ENCODE measurements at places on chromosomes 5 and 9.

- DNase-seq = no peak
These were observed 13.1 kb upstream of the CMBL start for GRCh38 chr5:10320793-10321192.

DNA sequence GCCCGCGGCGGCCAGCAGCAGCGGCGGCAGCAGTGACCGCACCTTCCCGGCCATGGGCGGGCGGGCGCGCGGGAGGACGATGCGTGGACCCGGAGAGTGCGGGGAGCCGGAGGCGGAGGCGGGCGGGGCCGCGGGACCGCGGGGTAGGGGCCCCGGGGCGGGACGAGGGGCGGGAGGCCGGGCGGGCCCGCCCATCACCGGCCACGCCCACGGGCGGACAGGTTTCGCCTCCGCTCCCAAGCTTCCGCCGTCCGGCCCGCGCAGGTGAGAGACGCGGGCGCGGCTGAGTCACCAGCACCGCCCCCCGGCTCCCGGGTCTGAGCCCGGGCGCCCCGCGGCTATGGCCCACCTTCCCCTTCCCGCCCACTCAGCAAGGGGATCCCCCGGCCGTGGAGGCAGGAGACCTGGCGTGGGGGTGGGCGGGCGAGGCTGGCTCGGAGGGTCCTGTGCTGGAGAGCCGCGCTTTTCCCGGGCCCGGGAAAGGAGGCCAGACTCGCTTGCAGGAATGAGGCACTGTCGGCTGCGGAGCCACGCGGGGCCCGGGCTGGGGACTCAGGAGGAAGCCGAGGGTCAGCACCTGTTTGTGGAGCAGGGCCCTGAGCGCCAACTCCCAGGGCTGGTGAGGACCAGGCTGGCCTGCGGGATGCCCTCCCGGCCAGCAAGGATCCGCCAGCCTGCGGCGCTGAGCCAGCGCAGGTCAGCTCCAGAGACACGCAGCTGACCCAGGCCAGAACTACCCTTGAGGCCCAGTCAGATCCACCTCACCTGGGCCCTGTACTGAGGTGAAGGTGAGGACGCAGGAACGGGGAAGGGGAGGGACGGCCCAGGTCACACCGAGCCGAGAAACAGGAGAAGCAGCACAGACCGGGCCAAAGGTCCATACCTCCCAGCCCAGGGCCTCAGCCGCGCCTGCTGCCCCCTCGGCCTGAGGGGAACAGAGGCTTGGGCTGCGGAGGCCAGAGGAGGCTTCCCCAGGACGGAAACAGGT is at the start of gene ENTPD2:
ENTPD2 (minus strand) TSS at position 118 of the 988 bp plus-strand sequence; CDS start at position 54, 64 bp downstream.
- DNase-seq = no peak

- no peak for DNase-seq
These were observed 305.3 kb downstream of the NTRK2 start for GRCh38 chr9:84974855-84975254.

- DNase-seq = no peak
These were observed 2.6 kb downstream of the SH3RF2 start for GRCh38 chr5:145938776-145939539.

DNA sequence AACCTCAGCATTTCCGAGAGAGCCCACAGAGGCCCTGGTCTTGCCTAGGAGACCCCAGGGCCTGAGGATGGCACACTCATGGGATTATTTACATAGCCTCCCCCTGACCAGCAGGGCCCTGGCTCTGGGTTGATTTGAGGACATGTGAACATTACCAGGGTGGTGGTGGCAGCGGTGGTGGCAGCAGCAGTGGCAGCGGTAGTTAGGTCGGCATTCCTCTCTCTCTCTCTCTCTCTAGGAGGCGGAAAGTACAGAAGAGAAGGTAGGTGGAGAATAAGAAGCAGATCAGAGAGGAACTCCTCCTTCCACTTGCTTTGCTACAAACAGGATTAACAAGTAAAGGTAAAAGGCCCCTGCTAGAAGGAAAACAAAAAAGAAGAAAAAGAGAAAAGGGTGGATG is 39.3 kb downstream of the B4GALT1 start:
- no peak for DNase-seq

- no peak for DNase-seq
These were observed 2.8 kb downstream of the SMIM33 start for GRCh38 chr5:139473565-139473964.

GRCh38 chr9:101572316-101572715 is 22.5 kb downstream of the PPP3R2 start:
- no peak for DNase-seq

DNA sequence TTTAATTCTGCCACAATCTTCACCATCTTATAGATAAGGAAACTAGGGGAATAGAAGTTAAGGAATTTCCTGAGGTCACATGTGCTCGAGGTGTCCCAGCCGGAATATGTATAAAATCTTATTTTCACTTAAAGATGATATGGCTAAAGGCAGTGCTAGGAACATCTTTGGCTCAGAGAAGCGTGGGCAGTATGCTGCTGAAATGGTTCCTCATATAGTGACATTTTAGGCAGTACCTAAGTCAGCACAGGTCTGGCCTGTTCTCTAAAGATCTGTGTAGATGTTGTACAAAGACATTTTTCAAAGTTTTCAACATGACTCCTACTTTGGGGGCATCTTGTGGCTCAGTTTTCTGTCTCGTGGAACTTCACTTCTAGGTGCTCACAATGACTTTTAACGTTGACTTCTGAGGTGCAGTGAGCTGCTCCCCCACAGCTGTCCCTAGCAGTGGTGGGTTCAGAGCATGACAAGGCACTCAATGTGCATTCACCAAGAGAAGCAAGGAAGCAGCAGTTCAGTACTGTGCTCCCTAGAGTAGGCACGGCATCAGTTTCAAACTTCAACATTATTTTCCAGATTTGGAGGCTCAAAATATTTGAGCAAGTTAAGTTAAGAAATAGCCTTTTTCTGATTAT is 40.3 kb downstream of the TNFAIP8 start:
- no peak for DNase-seq

DNA sequence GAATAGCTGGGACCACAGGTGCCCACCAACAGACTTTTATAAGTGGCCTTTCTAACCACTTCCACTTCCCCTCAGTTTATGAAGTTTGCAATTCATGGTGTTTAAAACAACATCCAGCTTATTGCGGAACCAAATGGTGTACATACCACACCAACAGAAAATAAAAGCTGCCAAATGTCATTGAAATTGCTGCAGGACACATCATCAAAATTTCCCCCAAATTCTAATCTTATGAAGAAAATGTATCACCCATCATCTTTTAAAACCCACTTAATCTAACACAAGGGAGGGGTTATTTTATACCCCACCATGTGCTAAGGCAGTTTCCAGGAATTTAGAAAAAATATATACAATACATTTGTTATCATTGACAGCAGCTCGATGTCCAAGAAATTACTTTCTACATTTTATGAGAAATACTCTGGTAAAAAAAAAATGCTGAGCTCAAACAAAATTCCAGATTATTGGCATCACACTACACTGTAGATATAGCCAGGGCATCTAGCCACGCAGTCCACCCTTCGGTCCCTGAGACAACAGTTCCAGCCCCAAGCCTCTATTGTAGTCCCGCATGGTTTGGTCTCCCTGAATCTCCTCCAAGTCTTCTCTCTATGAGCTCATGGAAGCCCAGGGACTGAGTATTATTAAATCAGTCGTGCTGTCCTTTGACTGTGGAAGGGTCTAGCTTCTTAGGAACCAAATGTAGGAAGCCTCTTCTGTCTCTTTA is 372.8 kb upstream of the SLC30A5 start:
- no peak for DNase-seq

- DNase-seq = no peak
These were observed 25.9 kb upstream of the SELENOP start for GRCh38 chr5:42837601-42838000.

DNA sequence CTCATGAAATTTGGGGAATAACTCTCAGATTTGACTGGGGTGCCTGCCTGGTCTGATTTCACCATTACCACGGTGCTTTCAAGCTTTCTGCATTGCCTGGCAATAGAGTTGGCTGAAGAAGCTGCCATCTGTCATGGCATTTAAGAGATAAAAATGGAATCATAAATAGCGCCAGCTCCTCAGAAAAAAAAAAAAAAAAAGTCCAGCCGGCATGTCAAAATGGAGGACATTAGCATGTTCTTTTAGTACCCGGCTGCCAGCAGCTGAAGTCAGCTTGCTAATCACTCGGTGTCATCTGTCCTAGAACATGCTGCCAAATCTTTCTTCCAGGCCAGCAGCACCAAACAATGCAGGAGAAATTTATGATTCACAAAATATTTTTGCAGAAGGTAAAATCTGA is 57.7 kb upstream of the CER1 start:
- no peak for DNase-seq

DNA sequence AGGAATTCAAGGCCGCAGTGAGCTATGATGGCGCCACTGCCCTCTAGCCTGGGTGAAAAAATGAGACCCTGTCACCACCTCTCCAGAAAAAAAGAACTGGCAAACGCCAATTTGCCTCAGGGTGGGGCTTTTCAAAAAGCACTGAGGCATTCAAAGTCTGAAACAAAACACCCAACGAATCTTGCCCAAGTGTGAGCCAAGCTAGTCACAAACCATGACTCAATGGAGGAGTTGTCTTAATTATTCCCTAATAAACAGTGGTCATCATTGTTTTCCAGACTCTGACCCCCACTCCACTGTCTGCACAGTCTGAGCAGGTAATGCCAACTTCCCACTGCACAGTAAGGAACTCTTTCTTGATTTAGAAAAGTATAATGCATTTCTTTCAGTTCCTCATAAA is 16.8 kb downstream of the FRMD3 start:
- no peak for DNase-seq

DNA sequence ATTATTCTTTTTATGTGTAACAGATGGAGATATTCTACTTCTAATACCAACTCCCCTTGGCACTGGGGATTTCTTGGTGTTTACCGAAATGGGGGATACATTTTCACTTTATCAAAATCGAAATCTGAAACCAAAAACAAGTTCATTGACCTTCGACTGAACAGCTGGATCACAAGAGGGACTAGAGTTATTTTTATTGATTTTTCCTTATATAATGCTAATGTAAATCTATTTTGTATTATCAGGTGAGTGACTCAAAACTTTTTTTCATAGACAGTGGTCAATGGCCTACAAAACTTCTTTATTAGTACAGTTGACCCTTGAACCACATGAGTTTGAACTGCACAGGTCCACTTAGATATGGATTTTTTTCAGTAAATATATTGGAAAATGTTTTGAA is 10.2 kb downstream of the PKD2L2 start:
- DNase-seq = no peak

DNA sequence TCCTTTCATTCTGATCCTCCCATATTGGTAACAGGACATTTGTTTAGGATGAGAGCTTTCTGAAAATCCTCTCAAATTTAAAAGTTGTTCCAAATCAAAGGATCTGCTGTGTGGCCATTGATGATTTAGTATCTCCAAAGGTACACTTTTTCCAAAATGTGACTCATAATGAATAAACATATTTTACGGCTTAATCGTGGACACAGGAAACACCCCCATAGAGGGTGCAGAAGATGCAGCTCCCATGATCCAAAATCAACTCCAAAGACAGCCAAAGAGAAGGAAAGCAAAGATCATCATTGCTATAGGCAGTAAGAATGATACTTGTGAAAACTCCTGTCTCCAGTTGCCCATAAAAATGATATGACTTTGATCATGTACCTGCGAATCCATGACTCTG is 239.7 kb downstream of the PIK3R1 start:
- no peak for DNase-seq

DNA sequence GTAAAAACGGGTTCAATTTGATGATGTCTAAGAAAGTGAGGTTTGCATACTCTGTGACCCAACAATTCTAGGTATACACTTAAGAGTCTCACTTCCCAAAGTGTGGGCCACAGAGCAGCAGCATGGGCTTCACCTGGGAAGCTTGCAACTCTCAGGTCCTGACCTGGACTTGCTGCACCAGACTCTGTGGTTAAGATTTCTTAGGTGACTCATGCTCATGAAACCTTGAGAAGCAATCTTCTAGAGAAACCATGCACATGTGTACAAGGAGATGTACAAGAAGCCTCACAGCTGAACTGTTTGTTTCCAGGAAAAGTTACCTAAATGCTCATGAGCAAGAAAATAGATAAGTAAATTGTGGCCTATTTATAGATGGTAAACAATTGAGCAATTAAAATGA is 30.0 kb downstream of the DNAJC21 start:
- DNase-seq = peak; percentile 29

DNA sequence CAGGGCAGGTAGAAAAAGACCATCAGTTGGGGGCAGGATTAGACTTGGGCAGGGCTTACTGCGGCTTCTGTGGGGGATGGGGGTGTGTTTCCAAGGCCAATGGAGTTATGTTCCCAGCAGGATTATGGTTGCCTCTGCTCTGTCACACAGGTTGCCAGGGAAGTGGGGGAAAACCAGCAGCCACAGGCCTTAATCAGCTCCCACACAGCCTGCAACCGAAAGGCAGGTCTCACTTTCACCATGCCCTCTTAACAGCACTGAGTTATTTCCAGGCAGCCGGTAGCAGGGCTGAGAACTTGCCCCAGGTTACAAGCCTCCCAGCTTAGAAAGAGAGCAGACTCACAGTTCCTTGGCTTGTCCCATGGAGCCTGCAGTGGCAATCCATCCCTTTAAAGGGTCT is 205.5 kb downstream of the FGF10 start:
- DNase-seq = no peak

- no peak for DNase-seq
These were observed 8.8 kb upstream of the NEK6 start for GRCh38 chr9:124248960-124249359.

- no peak for DNase-seq
These were observed 8.6 kb downstream of the FSTL4 start for GRCh38 chr5:133603711-133604110.

DNA sequence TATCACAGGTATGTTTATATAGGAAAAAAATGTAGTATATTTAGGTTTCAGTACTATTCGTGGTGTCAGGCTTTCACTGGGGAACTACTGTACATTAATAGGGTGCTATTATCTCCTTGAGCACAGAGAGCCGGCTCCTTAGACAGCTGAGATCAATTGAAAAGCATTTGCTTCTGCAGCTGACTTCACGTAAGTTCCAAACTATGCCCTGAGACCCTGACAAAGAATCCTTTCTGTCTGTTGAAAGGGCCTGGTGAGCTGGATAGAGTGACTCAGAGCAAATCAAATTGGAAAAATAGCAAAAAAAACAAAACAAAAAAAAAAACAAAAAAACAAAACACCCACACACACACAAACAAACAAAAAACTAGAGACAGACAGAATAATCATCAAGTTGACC is 652.0 kb downstream of the MTRR start:
- DNase-seq = no peak

DNA sequence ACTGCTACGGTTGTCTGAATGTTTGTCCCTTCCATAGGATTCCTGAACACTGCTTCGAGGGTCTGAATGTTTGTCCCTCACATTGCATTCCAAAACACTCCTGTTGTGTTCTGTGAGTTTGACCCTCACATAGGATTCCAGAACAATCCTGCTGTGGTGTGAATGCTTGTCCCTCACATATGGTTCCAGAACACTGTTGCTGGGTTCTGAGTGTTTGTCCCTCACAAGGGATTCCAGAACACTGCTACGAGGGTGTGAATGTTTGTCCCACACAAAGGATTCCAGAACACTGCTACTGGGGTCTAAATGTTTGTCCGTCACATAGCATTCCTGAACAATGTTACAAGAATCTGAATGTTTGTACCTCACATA is 201.2 kb downstream of the FOXD4L6 start:
- DNase-seq = no peak

GRCh38 chr9:77649109-77649812 is 1.1 kb upstream of the GNA14 start:
- no peak for DNase-seq
